ENCODE measurements at places on chromosomes 1 and 21.

- DNase-seq, result no peak
Measured at GRCh38 chr1:12499539-12500240, 118.3 kb downstream of the DHRS3 start.

- no peak for DNase-seq
Measured at GRCh38 chr1:79362470-79362869, 355.9 kb upstream of the ADGRL4 start.

DNA sequence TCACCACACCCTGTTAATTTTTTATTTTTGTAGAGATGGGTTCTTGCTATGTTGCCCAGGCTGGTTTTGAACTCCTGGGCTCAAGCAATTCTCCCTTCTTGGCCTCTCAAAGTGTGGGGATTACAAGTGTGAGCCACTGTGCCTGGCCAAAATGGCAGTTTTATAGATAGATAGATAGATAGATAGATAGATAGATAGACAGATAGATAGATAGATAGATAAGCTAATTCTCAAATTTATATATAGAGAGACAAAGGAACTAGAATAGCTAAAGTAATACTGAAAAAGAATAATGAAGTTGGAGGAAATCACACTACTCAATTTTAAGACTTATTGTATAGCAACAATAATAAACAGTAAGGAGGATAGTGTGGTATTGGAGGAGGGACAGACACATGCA is 21.1 kb downstream of the SHISAL2A start:
- no peak for DNase-seq

GRCh38 chr21:25836396-25836795 is 101.6 kb downstream of the GABPA start:
- DNase-seq, result no peak

DNA sequence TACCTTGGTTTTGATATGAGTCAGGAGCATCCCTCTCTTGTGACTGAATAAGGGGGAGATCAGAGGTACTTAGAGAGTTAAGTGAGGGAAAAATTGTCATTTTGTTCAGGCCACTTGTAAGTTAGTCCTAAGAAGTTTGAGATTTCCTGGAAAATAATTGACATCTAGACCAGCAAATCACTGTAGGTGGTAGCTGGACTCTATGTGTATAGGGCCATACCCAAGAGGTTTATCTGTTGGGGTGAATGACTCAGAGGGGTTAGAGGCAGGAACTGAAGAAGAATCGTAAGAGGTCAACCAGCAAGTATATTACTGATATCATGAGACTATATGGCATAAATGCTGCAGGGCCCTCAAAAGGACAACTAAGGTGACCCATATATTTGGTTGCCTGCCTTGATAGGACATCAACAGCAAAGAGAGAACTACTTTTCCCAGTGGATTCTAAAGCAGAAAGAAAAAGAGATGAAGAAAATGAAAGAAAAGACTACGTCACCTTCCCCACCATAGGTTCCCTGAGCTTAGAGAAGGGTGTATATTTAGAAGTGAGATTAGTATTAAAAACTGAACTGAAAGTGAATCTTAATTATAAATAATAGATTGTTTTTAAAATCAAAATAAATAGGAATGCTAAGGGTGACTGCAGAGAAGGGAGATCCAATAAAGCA is 8.0 kb upstream of the RNPC3 start:
- no peak for DNase-seq

DNA sequence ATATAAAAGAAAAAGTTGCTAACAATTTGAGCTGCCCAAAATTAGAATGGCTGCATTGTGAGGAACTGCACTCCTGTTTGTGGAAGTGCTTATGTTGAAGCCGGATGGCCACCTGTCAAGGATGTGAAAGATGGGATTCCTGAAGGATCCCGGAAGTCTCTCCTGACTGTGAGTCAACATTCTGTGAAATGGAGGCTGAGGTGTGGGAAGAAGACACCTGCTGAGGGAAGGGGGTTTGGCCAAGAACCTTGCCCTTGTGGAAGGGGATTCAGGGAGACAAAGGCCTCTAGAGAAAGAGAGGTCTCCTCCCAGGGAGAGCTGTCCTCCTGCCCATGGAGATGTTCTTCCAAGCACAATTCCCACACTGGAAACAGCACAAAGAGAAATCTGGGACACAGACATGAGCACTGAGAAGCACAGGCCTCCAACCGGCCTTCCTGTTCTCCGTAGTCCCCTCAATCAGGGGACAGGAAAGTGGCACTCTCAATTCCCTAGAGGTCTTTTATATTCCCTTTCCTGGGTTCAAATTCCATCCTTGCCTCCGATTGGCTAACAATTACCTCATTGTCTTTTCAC is 70.5 kb downstream of the CD2 start:
- DNase-seq, result no peak

GRCh38 chr1:67726224-67726623 is 41.2 kb downstream of the GADD45A start:
- DNase-seq, result no peak

DNA sequence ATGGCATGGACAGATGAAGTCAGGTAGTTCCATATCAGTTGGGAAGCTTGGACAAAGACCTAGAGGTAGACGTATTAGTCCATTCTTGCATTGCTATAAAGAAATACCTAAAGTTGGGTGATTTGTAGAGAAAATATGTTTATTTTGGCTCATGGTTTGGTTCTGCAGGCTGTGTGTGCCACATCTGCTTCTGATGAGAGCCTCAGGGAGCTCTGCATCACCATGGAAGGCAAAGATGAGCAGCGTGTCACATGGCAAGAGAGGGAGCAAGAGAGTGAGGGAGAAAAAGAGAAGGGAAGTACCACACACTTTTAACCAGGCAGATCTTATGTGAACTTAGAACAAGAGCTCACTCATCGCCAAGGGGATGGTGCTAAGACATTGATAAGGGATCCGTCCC is 9.0 kb downstream of the TSACC start:
- no peak for DNase-seq

DNA sequence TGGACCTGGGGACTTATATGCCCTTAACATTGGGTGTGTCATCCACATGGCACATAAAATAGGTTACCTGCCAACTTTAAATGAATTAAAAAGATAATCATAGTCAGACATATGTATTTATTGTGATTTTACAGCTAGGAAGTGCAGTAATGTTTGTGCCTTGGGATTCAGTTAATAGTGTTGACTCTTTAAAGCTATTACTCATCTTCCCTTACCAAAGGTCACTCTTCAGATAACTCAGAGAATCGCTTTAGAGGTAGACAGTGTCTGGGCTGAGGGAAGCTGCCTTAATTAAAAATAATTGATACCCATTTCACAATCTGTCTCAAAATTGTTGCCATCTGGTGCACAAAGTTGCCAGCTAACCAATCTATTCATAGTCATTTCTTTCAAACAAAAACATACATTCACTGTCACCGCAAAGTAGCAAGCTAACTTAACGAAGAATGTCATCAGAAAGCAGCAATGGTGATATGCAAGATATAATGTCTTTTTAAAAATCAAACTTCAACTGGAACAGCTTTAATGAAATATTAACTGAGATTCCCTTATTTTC is 3.0 kb upstream of the KRTAP15-1 start:
- no peak for DNase-seq

GRCh38 chr1:199580300-199580699 is 447.2 kb upstream of the NR5A2 start:
- no peak for DNase-seq

Data from stimulated activated CD8-positive, alpha-beta memory T cell treated with anti-CD3 and anti-CD28 coated beads, Interleukin-4, amount 100 ng/mL, for 4 hours (primary cell).